ENCODE measurements at places on chromosomes 12 and 14. TPM values are rescaled to one million over a fixed set of nuclear protein-coding genes. Genes with fewer than 3 reads are reported as not detected.

The KLRG1 gene
- 12.3 TPM for total RNA-seq

The PKP2 gene
- total RNA-seq = 0.15 TPM

GRCh38 chr12:89472508-89472907 lies 52.1 kb downstream of the GALNT4 start:
- no peak overlapping the region for H3K27ac ChIP-seq
- H3K27me3 ChIP-seq = no peaks in the 10 kb centered on the region
- H3K4me3 ChIP-seq = no peak overlapping the region
- peaks cover 30% of the 10 kb centered on the region for H3K4me1 ChIP-seq
- no peaks in the 10 kb centered on the region for H3K36me3 ChIP-seq
- no peak for DNase-seq

DNA sequence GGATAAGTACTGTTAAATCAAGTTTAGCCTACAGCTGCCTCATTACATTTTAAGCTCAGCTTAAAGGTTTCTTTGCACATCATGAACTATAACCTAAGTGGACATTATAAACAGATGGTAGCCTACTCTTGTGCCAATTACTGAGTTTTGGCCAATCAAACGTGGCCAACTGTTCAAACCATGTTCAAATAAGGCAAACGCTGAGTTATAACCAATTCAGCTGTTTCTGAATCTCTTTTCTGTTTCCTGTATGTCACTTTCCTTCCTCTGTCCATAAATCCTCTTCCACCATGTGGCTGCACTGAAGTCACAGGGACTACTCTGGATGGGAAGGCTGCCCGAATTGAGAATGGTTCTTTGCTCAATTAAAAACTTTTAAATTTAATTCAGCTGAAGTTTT lies 98.4 kb downstream of the BCAT1 start:
- H3K4me1 ChIP-seq = no peaks in the 10 kb centered on the region
- no peak overlapping the region for H3K27ac ChIP-seq
- H3K4me3 ChIP-seq = no peak overlapping the region
- H3K36me3 ChIP-seq = no peaks in the 10 kb centered on the region

DNA sequence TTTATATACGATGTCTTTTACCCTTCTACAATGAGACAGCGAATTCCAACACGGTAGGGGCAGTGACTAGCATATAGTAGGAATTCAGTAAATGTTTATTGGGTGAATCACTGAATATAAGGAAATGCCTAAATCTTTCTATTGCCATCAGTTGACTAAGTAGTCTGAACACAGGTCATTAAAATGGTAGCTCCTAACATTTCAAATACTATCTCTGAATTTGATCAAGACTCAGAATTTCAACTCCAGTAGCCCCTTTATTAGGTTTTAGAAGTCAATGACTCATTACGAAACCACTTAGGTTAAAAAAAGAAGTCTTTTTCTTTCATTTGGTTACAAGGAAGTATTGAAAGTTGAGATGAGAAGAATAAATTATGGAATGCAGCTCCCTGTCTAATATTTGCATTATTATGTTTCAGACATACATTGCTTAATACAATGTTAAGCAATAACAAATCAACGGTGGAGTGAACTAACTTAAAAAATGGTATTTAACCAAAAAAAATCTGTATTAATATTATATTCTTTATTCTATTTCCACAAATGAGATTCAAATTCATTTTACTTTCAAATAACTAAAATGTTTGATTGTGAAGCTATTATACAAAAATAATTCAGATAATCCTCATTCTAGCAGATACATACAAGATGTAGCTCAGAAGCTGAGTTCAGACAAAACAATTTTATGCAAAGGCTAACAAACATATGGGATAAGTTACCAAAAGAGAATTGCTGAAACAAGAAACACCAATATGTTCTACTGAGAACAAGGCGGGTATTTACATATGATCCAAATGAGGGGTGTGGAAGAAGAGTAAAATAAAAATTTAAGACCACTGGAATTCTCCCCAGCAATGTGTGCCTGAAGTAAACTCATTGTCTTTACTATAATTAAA lies 302.7 kb downstream of the CEP128 start:
- no peak for DNase-seq
- H3K4me1 ChIP-seq = no peaks in the 10 kb centered on the region
- no peaks in the 10 kb centered on the region for H3K36me3 ChIP-seq

DNA sequence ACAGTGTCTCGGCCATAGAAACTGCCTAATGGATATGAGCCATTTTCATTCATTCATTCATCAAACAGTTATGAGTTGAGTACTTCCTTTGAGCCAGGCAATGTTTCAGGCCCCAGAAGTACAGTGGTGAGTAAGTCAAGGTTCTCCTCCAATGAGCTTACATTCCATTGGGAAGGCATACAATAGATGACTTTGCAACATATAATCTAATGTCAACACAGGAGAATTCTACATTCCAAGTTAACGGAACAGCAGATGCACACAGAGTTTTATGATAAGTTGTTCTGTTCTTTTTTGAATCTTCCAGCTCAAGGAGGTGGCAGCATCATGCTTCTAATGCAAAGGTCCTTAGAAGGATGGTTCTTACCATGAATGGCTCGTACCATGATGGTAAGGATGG lies 3.2 kb upstream of the RFC5 start:
- H3K36me3 ChIP-seq = no peaks in the 10 kb centered on the region
- H3K4me3 ChIP-seq = no peak overlapping the region
- no peak for DNase-seq
- H3K27ac ChIP-seq = no peak overlapping the region

DNA sequence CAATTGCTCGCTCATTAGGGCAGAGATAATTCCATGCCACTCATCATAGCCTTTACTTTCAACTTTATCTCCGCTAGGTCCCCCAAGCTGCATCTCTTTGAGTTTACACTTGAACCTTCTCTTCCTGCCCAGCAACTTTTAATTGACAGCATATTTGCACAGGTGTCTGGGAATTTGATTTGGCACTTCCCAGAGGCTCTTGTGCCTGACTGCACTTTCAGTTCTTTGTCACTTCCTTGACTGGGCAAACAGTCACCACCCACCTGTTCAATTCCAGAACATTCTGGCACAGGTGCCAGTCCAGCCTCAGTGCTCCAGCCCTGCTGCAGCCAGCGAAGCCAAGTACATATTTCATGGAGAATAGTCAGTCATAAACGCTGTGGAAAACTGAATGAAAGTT lies 110.1 kb upstream of the LRIG3 start:
- no peak overlapping the region for H3K27ac ChIP-seq
- no peaks in the 10 kb centered on the region for H3K4me1 ChIP-seq
- no peaks in the 10 kb centered on the region for H3K27me3 ChIP-seq
- no peak overlapping the region for H3K4me3 ChIP-seq

GRCh38 chr14:59333235-59333634 lies 131.9 kb downstream of the GPR135 start:
- DNase-seq = no peak
- no peaks in the 10 kb centered on the region for H3K4me1 ChIP-seq
- no peak overlapping the region for H3K27ac ChIP-seq
- H3K36me3 ChIP-seq = no peaks in the 10 kb centered on the region

- H3K36me3 ChIP-seq = no peaks in the 10 kb centered on the region
- DNase-seq = no peak
Observed at GRCh38 chr14:59256331-59256730, 67.9 kb downstream of the DAAM1 start.

GRCh38 chr14:93701562-93701961 lies 86.7 kb downstream of the PRIMA1 start:
- no peak overlapping the region for H3K4me3 ChIP-seq
- H3K4me1 ChIP-seq = no peaks in the 10 kb centered on the region
- H3K27me3 ChIP-seq = no peaks in the 10 kb centered on the region

Data from CD8-positive, alpha-beta memory T cell (primary cell).